ENCODE measurements at places on chromosomes 7 and 10. TPM values are rescaled to one million over a fixed set of nuclear protein-coding genes. Genes with fewer than 3 reads are reported as not detected.

NIPSNAP2 gene
- polyA plus RNA-seq = 94.2 TPM

MYL10 gene
- 0.40 TPM for polyA plus RNA-seq

DNA sequence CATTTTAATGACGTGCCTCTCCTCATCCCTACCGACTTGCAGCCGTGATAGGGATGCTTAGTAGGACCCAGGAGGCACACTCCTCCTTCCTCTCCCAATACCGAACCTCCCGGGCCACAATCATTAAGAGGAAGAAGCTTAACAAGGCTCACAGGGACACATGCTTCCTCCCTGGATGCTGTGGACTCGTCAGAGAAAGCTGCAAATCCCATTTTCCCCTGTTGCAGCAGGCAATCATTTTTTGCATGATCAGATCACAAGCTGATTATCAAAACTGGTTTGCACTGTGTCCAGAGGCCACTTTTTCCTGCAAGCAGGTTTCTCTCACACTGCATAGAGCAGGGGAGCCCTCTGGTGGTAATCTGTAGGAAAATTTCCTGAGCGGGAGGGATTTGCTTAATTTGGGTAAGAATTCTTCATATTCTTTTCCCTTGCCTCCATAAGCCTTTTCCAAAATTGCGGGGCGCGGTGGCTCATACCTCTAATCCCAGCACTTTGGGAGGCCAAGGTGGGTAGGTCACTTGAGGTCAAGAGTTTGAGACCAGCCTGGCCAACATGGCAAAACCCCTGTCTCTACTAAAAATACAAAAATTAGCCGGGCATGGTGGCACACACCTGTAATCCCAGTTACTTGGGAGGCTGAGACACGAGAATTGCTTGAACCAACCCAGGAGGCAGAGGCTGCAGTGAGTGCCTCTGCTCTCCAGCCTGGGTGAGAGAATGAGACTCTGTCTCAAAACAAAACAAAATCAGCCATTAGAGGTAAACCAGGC, 16.1 kb upstream of the LAMB4 start:
- peak; percentile 68 for DNase-seq

DNA sequence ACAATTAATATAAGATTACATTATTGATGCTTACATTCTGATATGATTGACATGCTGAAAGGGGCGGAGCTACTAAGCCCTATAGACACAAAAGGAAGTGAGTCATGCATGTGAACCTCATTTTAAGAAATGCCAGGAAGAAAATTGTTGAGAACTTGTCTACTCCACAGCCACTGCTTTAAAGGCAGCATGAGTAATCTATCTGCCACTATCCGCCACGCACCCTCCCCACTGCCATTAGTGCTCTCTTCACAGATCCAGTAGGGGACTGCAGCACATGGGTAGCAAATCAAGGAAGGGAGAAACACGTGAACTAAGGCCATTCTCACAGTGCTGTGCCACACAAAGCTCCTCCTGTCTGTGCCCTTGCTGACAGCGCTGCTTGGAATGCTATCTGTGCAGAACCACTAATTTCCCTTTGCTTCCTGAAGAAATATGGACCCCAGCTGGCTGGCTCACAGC, 524.8 kb downstream of the GRM8 start:
- DNase-seq = no peak

GRCh38 chr10:65365878-65366277, 1560.0 kb upstream of the LRRTM3 start:
- no peak for DNase-seq

COL26A1 gene
- 6.0 TPM for polyA plus RNA-seq

All from right lung (tissue), 10 donors.